Ureter (tissue), 1 donor: ENCODE measurements at places on chromosomes 3 and 15.

DNA sequence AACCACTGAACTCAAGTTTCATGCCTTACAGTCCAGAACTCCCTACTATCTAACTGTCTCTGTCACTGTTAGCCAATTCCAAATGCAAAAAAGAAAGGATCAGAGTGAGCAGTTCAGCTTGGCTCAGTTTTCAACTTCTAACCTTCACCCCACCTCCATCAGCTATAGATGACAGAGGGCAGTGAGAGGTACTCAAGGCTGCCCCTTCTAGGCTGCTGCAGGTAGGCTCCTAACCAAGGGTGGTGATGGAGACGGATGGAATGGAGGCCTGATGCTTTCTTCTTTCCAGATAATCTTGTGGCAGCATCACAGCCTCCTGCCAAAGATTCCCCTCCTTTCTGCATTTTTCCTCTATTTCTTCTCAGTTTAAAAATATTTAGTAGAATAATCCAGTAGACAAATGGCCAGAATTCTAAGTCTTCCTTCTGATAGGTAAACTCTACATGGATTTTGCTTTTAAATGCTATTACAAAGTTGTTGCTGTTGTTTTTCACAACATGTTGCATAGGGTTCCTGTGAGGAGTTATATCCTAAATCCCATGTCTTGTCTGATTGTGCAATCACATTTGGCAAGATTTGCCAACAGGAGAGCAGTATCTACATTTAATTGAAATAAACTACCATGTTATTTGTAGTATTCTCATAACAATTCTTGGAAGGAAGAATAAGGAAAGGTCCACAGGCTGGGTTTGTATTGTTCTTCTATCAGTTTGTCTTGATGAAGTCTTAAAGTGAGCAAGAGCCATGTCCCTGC is 301.6 kb upstream of the TRIM42 start:
- no peak for DNase-seq

GRCh38 chr3:4582624-4583023 is 89.5 kb downstream of the ITPR1 start:
- no peak for DNase-seq

DNA sequence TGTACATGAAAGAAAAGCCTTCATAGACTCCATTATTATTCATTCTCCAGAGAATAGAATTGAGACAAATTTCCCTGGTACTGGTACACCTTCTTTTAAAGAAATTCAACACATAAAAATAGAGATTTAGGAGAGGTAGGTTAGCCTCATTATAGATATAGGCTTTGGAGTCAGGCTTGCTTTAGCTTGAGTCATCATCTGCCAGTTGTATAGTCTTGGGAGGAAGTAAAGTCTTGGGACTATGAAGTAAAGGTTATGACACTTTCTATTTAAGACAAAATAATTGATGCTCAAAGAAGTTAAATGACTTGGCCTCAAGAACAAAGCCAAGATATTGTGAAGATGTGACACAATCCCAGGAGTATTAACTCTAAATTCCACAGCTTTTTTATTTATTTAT is 4.3 kb downstream of the HRG start:
- no peak for DNase-seq

DNA sequence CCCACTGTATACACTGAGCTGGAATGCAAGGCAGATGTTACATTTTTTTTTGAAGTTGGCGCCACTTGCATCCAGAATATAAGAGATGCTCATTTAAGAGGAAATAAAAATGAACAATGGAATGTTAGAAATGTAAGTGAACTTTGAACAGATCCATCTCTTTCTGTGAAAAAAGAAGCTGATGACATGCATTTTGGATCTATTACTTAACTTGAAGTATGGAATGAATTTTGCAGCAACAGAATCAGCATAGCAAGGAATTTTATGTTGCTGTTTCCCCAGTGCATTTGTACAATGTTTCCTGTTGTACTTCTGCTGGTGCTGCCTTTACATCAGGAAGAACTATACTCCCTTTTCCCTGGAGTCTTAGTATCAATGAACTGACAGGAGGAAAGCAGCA is 178.2 kb downstream of the LSAMP start:
- no peak for DNase-seq

- no peak for DNase-seq
These were observed 96.5 kb downstream of the LIPC start for GRCh38 chr15:58528188-58528870.
